ENCODE measurements at places on chromosomes 1 and 21.

- no peak for DNase-seq
Observed at GRCh38 chr1:90835661-90836344, 118.7 kb upstream of the BARHL2 start.

GRCh38 chr1:211126622-211127021 lies 7.3 kb downstream of the KCNH1 start:
- DNase-seq: no peak

- DNase-seq: no peak
Observed at GRCh38 chr1:198754670-198755069, 115.8 kb downstream of the PTPRC start.

DNA sequence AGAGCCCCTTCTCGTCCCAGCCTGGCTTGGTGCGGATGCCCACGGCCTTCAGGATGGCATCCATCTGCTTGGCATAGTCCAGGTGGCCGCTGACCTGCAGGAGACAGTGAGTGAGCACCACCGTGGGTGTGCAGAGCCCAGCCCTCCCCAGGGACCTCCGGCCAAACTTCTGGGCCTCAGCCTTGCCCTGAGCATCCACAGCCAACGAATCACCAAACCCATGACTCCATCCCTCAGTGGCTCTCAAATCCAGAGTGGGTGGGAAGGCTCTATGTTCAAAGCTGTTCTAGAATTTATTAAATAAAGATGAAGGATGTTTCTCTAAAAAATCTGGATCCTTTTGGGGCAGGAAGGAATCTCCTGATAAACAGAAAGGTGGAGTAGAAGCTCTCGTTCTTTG lies 18.7 kb downstream of the HTR6 start:
- no peak for DNase-seq

DNA sequence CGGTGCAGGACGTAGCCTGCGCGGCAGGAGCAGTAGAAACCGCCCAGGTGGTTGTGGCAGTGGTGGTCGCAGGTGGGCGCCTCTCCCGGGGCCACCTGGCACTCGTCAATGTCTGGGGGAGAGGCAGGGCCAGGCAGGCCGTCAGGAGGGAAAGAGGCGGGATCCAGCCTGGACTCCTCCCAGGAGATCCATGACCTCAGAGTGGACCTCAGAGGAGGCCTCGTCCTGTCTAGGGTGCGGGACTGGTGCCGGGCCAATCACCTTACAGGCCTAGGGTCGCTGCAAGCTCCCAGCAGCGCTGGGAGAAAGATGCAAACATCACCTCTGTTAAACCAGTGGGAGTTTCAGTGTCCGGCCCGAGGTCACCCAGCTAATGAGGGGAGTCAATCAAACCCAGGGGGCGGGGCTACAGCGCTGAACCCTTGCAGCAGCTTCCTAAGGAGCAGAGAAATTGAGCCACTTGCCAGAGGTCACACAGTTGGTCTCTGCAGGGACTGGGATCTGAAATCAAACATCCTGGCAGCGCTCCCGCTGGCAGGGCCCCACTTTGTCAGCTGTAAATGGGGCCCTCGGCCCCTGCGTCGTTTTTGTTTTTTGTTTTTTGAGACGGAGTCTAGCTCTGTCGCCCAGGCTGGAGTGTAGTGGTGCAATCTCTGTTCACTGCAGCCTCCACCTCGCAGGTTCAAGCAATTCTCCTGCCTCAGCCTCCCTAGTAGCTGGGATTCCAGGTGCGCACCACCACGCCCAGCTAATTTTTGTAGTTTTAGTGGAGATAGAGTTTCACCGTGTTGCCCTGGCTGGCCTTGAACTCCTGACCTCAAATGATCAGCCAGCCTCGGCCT lies 1.4 kb downstream of the MASP2 start:
- DNase-seq: no peak

DNA sequence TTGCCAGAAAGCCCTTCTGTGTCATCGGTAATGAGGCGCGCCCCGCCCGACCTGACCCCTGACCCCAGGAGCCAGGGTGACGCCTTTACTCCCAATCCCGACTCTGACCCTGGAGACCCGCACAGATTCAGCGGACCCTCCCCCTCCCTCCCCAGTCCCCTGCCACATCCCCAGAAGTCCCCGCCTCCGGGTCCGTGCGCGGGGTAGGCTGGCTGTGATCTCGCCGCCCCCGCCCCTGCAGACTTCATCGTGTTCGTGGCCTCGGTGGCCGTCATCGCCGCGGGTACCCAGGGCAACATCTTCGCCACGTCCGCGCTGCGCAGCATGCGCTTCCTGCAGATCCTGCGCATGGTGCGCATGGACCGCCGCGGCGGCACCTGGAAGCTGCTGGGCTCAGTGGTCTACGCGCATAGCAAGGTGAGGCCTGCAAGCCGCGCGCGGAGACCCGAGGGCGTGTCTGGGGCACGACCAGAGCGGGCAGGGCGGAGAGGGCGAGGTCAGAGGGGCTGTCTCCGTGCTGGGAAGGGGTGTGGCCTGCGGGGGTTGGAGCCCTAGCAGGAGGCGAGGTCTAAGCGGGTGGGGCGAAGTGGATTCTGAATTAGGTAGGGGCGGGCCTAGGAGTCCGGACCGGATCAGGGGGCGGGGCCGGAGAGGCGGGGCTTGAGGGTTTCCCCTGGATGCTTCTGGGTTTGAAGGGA lies 34.8 kb downstream of the KCNQ4 start:
- DNase-seq: peak; percentile 80

- no peak for DNase-seq
Observed at GRCh38 chr1:61293197-61293596, 210.8 kb downstream of the NFIA start.

- no peak for DNase-seq
Observed at GRCh38 chr1:224770336-224770693, 154.2 kb downstream of the CNIH3 start.

DNA sequence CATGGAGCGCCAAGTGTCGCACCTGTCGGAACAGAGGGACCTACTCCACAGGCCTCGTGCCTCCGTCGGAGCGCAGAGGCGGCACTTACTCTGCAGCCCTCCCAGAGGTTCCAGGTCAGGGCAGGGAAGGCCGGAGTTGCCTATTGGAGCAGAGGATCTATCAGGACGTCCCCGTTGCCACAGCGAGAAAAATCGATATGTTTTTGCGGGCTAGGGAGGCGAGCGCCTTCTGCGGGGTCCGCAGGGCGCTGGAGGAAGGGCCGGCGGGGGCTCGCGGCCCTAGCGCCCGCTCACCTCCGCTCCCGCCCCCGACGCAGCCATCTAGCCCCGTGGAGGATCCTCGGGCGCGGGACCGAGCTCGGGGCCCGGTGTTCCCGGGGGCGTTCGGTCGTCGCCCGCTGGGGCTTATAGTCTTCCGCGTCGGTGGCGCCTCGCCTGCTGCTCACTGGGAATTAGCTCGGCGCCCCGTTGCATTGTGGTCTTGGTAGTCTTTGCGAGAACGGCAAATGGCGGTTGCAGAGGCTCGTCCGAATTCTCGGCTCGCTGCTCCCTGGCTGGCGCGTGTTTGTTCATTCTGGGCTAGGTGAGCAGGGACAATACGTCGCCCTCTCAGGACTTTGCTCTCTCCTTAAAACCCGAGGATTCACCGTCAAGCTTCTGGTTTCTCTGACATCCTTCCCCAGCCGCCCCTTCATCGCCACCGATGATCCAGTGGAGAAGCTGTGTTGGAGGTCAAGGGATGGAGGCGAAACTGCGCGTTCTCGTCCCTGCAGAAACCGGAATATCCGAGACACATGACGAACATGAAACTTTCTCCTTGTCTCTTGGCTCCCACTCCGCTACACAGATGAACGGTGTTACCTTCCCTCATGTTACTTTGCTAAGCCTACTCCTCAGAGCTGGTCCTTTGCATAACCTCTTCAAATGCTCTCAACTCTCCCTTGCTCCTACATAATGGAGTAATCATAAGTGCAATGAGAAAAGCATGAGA lies at the start of gene JTB:
Gene JTB, minus strand, starts transcription at position 425 of the 991 bp plus-strand sequence. Its CDS starts 422 bp downstream, at position 3.
- peak; percentile 79 for DNase-seq

DNA sequence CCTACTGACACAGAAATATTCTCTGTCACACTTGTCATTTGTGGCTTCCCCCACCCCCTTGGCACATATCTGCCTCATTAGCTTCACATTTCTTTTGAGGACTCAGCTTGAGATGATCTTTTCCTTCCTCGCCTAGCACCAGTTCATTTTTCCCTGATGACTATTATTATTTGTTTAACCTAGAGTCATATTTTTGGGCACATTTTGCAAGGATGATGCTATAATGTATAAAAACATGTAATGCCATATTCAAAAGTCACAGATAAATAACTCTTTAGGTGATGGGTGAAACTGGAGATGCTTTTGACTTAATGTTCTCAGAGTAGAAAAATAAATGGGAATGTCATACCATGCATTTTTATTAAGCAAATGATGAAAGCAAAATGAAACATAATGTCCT lies 202.7 kb downstream of the BACH1 start:
- DNase-seq: no peak

- no peak for DNase-seq
Observed at GRCh38 chr1:45365051-45365450, 24.8 kb upstream of the MUTYH start.

DNA sequence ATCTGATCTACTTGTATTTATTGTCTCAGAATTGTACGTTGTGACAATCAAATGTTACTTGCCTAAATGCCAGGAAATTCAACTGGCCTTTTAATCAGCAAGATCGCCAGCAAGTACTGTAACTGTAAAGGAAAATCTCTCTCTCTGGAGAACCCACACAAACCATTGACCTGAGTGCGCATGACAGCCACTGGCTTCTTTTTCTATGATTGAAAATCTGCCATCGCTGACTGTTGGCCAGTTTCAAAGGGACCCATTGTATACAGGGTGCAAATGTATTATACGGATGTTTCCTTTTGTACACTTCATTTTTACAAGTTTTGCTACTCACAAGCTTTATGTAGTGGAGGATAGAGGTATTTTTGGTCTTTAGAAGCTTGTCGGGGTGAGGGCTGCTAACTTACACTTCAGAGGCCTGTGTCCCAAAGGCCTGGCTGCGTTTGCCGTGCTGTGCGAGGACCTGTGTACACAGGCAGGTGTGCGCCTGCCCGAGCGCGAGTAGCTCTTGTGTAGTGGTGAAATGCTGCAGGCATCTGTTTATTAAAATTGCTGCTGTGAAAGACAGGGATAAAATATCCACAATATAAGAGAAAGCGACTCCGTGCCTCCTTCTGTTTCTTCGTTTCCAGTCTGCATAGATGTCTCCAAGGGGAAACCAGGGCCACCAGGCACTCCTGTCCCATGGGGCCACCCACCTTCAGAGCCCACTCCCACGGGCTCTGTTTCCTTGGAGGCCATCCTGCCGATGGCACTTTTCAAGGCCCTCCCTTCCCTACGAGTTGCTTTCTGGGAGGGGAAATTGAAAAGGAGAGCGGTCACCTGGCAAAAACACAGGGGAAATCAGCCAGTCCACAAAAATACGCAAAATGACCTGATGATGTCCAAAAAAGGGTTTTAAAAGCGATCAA lies 25.3 kb upstream of the TRAPPC10 start:
- DNase-seq: no peak

DNA sequence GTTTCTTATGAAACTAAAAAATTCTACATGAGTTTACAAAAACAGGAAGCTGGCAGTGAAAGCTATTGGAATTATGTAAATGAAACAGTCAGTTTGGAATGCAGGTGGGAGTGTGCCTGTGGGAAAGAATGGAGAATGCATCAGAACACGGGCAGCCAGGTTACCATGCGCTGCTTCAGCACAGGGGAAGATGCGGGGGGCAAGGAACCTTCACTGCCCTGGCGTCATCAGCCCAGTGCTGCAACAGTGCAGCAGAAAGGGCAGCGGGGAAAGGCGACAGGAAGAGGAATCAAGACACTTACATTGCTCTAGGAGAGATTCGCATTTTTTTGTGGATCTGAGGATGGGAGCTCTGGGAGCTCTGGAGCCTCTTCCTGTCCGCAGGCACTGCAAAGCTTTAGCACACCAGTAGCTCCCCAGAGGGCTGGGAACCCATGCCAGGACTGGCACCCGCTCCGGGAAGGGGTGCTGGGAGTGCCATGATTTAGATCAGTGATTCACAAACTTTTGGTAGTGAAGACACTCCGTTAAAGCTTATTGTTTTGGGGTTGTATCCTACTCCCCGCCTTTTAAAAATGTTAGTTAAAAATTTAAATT lies 64.1 kb upstream of the WDR26 start:
- DNase-seq: no peak

DNA sequence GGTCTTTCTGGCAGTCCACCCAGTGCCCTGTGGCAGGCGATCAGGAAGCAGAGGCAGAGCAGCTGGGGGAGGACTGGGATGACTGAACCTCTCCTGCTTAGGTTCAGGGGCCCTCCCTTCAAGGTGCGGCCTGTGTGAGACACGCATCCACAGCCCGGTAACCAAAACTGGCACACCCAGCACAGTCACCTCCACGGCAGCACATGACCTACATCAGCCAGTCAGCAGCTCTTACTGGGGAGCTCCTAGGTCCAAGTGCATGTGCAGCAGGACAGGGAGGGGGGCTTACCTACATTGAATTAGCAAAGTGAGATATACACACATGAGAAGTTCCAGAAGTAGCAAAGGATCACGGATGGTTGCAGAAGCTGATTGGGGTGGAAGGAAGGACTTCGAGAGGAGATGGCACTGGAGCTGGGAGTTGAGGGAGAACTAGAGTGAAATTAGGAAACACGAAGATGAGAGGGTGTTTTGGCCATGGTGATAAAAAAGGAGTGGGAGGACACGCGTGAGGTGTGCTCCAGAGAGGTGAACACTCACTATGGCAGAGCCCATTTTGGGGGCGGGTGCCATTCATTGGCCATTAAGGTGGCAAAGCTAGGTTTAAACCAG lies 51.4 kb upstream of the IRF2BP2 start:
- DNase-seq: no peak

- DNase-seq: no peak
Observed at GRCh38 chr1:224054611-224055010, 59.3 kb upstream of the FBXO28 start.

DNA sequence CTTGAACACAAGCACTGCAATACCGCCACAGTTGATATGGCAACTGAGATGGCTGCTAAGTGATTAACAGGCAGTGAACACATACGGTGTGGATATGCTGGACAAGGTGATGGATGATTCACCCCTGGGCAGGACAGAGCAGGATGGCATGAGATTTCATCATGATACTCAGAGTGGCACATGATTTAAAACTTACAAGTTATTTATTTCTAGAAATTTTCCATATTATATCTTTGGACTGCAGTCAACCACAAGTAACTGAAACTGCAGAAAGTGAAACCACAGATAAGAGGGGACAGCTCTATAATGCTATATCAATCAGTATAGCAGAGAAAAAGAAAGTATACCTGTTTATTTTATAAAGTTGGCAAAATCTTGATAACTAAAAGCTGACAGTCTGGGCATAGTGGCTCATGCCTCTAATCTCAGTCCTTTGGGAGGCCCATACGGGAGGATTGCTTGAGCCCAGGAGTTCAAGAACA lies 47.9 kb downstream of the PHACTR4 start:
- DNase-seq: no peak
